NCI-H2107 (cell line): ENCODE measurements at places on chromosomes 2 and 18.

GRCh38 chr2:193112986-193113385, 918.3 kb upstream of the TMEFF2 start:
- no peak for DNase-seq

GRCh38 chr2:136966485-136966884, 201.1 kb downstream of the THSD7B start:
- DNase-seq = no peak

DNA sequence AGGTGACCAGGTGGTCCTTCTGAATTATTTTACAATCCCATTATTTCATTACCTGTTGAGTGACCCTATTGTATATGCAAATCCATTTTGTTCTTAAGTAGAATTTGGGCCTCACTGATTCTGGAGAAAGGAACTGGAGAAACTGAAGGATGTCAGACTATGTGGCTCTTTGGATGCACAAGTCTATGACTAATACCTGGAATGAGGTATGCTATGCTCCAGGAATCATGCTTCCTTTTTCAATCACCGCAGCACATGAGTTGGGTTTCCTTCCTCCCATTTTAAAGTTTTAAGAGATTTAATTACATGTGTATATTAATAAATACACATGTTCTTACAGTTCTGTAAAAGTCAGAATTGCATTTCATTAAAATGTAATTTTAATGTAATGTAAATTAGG, 253.9 kb upstream of the VWC2L start:
- no peak for DNase-seq

GRCh38 chr2:234608946-234609345, 112.1 kb upstream of the ARL4C start:
- no peak for DNase-seq

- no peak for DNase-seq
These were observed 208.4 kb downstream of the RAD51AP2 start for GRCh38 chr2:17309741-17310339.

GRCh38 chr2:224561234-224562005, 23.7 kb downstream of the CUL3 start:
- DNase-seq = no peak

DNA sequence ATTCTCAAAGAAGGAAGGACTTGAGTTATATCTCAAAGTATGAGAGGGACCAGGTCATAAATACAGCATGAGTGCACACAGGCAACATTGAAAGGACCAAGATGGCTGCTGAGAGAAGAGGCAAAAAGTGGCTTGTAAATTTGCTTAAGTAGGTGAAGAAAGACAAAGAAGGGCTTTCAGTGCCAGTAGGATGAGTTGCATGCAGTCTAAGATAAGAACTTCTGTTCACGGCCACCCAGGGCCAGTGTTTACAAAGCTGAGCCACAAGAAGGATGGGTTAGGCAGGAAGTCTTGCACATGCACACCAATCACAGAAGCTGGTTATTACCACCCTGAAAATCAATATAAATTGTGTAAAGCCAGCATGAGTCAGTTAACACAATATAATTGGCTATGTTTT, 3.1 kb upstream of the ABCB11 start:
- DNase-seq = no peak

DNA sequence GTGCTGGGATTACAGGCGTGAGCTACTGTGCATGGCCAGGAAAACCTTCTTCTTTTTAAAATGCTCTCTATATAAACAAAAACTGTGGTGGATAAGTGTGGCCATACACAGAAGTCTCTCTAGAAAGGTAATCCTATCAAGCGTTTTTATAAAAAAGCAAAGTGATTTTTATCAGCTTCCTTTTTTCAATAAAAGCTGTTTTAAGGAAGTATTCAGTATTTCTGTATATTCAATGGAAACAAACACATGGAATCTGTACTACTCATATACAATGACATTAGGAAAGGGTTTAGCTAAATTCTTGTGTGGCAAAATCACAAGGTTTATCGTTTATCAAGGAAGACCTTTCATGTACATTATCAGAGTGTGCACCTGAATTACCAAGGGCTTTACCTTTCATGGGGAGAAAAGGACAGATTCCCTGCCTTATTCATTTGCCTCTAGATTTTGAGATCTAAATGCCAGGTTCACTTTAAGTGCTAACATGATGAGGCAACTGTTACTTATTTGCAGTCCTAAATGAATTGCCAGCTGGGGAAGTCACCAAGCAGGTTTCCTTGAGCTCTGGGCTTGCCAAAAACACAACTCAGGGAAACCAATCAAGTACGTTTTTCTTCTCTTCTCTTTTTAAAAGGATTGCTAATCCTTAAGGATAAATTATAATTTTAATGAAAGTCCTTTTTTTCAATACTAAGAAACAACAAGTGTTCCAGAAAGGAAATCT, 70.8 kb downstream of the RTN4 start:
- no peak for DNase-seq

DNA sequence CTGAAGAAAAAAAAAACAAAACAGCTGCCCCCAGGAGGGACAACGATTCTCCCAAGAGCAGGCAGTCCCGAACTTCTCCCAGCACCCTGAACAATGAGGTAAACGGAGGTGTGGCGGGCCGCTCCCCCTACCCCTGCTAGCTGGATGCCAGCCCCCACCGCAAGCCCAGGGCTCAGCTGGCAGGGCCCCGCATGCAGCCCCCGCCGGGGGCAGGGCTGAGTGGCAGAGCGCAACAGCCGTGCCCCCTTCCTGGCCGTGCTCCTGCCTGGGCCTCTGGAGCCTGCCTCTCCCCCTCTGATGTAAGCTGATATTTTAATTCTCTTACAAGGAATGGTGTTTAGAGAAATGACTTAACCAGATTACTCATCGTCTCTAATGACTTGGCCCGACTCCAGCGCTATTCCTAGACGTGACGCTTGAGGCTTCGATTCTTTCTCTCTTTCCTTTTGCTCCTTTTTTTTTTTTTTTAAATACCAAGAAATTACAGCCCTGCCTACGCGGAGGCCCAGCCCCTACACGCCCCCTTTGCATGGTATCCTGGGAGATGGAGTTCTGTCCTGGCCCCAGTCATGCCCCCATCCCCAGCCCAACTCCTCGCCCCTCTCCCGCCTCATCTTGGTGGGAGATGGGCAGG, 4.6 kb upstream of the ARID5A start:
- DNase-seq = peak; percentile 88

DNA sequence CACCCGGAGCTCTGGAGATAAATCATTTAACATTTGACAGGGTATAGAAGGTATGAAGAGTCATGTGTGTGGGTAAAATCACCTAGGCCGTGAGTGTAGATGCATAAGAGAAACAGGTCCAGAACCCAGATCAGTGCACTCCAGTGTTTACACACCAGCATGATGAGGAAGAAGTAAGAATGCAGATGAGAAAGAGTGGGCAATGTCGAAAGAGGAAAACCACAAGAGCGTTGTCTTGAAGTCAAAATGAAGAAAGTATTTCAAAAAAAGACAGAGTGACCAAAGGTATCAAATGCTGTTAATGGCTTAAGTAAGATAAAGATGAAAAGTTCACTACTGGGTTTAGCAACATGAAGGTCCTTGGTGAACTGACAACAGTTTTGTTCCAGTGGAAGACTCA, 32.0 kb upstream of the PLB1 start:
- no peak for DNase-seq

GRCh38 chr2:39024833-39025232, 96.0 kb downstream of the SOS1 start:
- no peak for DNase-seq

DNA sequence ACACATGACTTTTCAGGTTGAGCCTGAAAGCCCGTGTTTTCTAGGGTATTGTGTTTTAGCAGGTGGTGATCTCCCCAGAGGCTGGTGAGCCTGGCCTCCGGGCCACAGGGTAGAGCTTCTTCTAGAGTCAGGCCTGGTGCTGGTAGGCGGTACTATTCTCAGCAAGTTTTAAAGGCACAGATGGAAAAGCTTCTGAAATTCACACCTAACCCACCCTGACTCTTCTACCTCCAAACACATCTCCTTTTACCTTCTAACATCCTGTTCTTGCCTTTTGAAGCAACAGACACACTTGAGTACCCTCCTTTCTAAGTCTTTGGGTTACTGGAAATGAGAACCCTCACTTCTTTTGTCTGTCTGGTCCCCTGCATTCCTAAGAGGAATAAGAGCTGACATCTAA, 191.1 kb downstream of the SETBP1 start:
- no peak for DNase-seq

- DNase-seq = no peak
These were observed 286.0 kb downstream of the ZEB2 start for GRCh38 chr2:144233733-144234541.
